Central memory CD8-positive, alpha-beta T cell (primary cell): ENCODE measurements at places on chromosomes 3 and 15.
A peak's percentile ranks its signal among the peaks of the same experiment; 100 is the strongest.

DNA sequence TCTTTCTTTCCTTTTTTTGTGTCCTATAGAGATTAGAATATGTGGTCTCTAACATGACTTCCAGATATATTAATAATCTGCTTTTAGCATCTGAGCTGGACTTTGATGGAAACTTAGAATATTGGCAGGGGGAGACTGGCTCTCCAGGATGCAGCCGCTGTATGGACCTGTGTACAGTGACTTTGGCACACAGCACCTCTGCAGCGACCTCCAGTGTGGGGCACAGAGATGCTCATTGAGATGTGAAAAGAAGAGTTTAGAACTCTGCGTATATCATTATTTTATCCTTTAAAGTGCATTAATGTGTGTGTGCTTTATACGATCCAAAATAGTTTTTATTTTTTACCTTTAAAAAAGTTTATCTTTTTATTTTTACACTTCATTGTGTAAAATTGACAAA is 18.3 kb downstream of the CFAP161 start:
- H3K36me3 ChIP-seq = no peaks in the 10 kb centered on the region
- no peak for DNase-seq
- H3K4me3 ChIP-seq = no peak overlapping the region
- no peak overlapping the region for H3K27ac ChIP-seq

GRCh38 chr15:63474810-63475316 is 29.5 kb upstream of the USP3 start:
- no peak for DNase-seq
- H3K36me3 ChIP-seq = peaks cover 3% of the 10 kb centered on the region
- H3K27ac ChIP-seq = peak overlapping the region; percentile 14
- peaks cover 18% of the 10 kb centered on the region for H3K4me1 ChIP-seq

GRCh38 chr15:101269479-101270223 is 7.6 kb downstream of the SELENOS start:
- no peaks in the 10 kb centered on the region for H3K27me3 ChIP-seq
- H3K4me3 ChIP-seq = no peak overlapping the region
- H3K27ac ChIP-seq = peak overlapping the region; percentile 9
- peaks cover 50% of the 10 kb centered on the region for H3K36me3 ChIP-seq
- no peak for DNase-seq

DNA sequence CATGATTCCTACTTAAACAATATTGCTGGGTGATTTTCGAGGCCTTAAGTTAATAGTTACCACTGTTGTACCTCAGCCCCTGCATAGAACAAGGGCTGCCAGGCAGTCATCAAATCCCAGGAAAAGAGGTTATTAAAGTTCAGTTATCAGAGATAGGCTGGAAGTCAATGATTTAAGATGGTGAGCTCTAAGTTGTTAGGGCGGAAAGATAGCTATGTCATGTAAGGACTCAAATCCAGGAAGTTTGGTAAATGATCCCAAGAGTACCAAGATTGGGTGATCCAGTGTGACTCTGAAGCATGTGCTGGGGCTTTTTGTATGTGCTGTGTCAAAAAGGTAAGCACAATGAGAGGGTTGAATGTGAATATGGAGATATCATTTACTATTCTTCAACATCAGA is 287.9 kb downstream of the NLGN1 start:
- H3K4me1 ChIP-seq = no peaks in the 10 kb centered on the region
- H3K27ac ChIP-seq = no peak overlapping the region
- H3K27me3 ChIP-seq = no peaks in the 10 kb centered on the region
- DNase-seq = no peak
- H3K4me3 ChIP-seq = no peak overlapping the region
- H3K36me3 ChIP-seq = no peaks in the 10 kb centered on the region

DNA sequence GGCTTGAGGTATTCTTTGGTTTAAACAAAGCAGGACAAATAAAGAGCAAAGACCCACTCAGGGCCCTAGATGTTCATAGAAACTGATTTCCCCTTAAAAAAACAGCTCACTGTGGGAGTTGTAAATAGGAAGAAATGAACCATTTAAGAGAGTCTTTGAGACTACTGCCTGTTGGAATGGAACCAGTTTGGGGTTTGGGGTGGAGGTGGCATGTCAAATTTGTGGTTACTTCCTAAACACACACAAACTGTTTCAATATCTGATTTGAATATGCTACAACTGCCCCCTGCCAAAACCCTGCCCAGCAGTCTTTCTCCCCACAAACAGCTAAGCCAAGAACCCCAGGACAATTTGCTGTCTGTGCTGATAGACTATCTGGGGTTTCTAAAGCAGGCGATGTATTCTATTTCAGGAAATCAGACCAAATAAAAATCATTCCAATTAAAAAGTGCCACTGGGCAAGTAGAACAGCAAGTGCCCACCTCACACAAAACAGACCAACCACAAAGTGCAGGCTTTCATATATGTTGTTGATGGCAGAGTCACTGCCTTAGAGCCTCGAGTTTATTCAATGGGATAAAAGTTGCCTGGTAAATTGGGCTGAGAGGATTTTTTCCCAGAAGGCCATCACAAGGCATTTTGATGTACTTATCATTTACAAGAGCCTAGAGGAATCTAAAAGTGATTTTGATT is 293.9 kb upstream of the PROK2 start:
- no peak overlapping the region for H3K4me3 ChIP-seq
- no peak overlapping the region for H3K27ac ChIP-seq
- no peak for DNase-seq
- H3K36me3 ChIP-seq = no peaks in the 10 kb centered on the region
- no peaks in the 10 kb centered on the region for H3K4me1 ChIP-seq
